ENCODE measurements at places on chromosomes 6 and 20.

GRCh38 chr20:17863577-17864292, 104.9 kb downstream of the SNX5 start:
- no peak for DNase-seq

DNA sequence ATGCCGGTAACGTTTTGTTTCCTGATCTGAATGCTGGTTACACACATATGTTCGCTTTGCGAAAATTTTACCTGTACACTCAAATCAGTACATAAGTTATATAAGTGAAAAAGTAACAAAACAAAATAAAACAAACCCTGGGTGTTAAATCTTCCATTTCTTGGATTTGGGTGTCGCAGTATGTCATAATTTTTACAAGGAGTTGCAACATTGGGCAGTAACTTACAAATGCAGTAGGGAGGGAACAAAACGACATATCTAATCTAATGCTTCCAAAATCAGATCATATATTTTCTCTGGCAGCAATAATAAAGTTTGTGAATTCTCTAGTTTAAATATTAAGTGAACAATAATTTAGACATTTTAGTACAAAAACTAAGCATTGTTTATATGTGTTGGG, 25.2 kb downstream of the SNX14 start:
- no peak for DNase-seq

DNA sequence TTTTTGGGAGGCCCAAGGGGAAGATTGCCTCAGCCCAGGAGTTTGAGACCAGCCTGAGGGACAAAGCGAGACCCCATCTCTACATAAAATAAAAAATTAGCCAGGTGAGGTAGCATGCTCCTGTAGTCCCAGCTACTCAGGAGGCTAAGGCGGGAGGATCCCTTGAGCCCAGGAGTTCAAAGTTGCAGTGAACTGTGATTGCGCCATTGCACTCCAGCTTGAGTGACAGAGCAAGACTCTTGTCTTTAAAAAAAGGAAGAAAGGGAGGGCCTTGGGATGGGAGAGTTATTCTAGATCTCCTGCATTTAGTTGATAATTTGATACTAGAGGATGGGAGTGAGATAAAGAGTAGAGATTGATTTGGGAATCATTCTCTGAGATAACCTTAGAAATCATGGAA, 68.1 kb downstream of the ITCH start:
- no peak for DNase-seq

DNA sequence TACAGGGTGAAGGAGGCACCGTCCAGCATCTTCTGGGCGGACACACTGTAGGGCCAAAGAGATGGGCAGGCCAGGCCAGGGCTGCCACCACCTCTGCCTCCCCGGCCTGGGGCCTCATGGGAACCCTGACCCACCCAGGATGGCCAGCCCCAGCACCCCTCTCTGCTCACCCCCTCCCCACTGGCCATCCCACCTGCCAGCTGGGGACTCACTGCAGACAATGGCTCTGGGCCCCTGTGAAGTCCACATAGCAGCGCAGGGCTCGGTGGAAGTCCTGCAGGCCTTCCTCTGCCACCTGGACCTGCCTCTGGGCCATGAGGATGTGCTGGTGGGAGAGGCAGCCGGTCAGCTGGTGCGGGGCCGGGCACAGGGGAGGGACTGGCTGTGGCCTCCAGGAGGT, 3.6 kb upstream of the C20orf144 start:
- no peak for DNase-seq

DNA sequence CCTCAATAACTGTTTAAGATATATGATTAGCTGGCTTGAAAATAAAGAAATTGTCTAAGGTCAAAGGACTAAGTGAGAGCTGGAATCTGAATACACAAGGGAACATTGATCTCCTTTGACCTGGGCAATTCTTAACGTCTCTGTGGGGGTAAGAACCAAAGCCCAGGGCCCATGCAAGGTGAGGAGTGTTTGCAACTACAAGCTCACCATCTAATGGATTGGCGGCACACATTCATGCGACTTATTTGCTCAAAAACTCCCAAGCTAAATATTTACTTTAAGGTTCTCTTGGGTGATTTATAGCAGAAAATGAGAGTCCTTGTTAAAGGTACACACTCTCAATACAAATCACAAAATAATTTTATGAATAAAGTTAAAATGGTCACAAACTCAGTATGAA, 392.0 kb upstream of the FLRT3 start:
- DNase-seq = no peak

- no peak for DNase-seq
These were observed 6.7 kb downstream of the CCR6 start for GRCh38 chr6:167129562-167129961.

GRCh38 chr6:169250660-169251059, 3.0 kb downstream of the THBS2 start:
- DNase-seq = peak; percentile 67

GRCh38 chr6:96812077-96812703, 25.1 kb downstream of the GPR63 start:
- no peak for DNase-seq

DNA sequence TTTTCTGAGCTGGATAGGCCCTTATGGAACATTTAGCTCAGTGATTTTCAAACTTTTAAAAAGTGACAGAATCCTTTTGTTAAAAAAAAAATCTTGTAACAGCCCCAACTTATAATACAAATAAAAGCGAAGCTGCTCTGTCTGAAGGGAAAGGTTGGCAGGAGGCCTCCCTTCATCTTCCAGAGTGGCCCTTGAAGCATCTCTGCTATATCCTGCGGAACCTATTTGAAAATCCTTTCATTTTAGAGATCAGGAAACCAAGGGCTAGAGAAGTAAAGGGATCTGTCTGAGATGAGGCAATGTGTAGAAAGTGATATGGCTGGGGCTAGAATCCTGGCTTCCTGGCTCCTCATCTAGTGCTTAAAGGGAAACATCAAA, 107.8 kb downstream of the UBE3D start:
- no peak for DNase-seq

- DNase-seq = no peak
These were observed 21.7 kb downstream of the ARMC2 start for GRCh38 chr6:108869876-108870275.

GRCh38 chr20:62163485-62163865, 19.4 kb upstream of the MTG2 start:
- DNase-seq = no peak

DNA sequence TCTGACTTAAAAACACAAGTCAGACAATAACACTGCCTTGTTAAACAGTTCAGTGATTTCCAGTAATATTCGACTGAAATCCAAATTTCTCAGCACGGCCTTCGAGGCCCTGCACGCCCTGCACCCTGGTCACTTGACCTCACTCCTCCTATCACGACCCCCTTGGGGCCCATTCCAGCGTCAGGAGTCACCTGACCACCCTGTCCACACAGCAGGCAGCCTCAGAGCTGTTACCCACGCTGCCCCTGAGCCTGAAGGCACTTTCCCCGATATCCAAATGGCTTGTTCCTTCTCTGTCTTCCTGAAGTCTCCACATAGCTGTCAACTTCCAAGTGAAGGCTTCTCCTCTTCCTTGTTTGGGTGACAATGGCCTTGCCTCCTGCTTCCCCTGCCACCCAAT, 33.1 kb upstream of the SMOC2 start:
- no peak for DNase-seq

GRCh38 chr6:64987066-64987465, 720.0 kb downstream of the EYS start:
- no peak for DNase-seq

GRCh38 chr6:97049253-97050011, 124.9 kb downstream of the KLHL32 start:
- DNase-seq = no peak

DNA sequence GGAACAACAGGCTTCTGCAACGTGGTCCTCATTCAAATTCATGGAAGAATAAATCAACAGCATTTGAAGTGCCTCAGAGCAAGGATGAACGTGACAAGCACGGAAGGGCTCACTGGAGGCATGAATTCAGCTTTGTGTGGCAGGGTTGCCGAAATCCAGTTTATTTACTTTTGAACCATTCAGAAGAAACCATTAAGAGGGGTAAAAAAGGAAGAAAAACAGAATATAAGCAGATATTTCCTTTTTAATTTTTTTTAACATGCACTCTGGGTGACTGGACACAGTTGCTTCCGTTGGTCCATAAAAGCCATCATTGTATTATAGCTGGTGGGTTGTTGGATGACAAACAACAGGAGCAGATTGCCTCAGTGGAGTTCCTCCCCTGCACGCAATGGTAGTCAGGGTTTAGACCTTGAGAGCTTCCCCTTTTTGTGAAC, 17.3 kb upstream of the SNRPB2 start:
- no peak for DNase-seq

DNA sequence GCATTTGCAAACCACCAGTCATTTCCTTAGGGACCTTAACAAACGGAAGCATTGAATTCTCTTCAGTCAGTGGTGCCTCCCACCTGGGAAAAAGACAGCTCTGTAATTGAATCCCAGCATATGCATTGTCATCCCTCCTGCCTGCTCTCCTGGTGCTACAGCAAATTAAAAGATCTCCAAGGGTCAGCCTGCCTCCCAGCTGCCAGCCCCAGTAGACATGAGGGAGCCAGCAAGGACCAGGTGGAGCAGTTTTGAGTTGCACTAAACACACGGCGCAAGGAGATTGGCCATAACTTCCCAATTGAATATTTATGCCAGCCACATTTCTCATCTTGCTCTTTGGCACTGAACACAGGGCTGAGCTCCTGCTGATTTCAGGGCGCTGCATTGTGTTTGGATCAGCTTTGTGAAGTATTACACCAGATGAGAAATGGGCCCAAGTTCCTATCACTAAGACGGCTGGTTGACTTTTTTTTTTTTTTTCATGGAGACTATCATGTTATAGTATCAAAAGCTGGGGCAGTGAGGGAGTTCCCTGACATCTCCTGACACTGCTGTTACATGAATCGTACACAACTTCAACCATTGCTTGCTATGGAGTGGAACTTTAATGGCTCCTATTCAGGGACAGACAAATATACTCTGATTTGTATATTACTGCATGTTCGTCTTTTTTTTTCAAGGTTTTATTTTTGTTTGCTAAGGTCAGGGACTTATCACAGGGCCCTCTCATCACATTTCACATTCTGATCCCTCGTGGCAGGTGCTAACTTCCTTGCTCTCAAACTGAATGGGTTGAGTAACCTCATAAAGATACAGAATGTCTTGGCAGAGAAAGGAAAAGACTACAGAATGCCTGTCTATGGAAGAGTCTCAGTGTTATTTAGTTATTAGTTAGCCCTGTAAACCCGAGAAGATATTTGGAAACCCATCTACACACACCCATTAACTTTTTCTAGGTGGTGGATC, 191.1 kb downstream of the EYA4 start:
- DNase-seq = no peak

GRCh38 chr6:158628542-158628941, 16.0 kb downstream of the DYNLT1 start:
- DNase-seq = no peak

- no peak for DNase-seq
These were observed 159.2 kb upstream of the ARG1 start for GRCh38 chr6:131413831-131414191.

- DNase-seq = no peak
These were observed 84.7 kb downstream of the TRMT6 start for GRCh38 chr20:5865604-5866003.

GRCh38 chr6:158808442-158808833, 10.7 kb downstream of the EZR start:
- DNase-seq = no peak

GRCh38 chr6:112522587-112522986, 175.5 kb downstream of the RFPL4B start:
- no peak for DNase-seq

DNA sequence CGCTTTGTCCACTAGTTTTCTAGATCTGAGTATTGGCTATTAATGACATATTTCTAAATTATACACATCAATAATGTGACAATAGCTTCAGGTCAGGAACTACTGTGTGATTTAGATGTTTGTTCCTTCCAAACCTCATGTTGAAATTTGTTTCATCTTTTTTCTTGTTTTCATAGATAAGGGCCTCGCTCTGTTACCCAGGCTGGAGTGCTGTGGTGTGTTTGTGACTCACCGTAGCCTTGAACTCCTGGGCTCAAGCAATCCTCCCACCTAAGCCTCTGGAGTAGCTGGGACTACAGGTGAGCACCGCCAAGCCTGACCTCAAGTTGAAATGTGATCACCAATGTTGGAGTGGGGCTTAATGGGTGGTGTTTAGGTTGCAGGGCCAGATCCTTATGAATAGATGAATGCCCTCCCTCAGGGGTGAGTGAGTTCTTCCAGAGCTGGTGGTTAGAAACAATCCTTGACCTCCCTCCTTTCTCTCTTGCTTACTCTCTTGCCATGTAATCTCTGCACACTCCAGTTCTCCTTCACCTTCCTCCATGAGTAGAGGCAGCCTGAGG, 5.9 kb upstream of the NQO2 start:
- no peak for DNase-seq

GRCh38 chr6:36546308-36546919, 865 bp downstream of the STK38 start:
- peak; percentile 41 for DNase-seq

DNA sequence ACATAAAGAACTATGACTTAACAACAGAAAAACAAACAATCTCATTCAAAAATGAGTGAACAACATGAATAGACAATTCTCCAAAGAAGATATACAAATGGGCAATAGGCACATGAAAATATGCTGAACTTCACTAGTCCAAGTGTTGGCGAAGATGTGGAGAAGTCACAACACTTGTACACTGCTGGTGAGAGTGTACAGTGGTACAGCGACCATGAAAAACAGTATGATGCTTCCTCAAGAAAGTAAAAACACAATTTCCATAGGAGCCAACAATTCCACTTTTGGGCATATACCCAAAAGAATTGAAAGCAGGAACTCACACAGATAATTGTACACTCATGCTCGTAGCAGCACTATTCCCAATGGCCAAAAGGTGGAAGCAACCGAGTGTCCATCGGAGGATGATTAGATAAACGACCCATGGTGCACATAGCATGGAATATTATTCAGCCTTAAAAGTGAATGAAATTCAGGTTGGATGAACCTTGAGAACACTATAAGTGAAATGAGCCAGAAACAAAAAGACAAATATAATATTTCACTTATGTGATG, 6.6 kb downstream of the HLA-F start:
- DNase-seq = no peak

GRCh38 chr6:81366972-81367371, 385.5 kb downstream of the TENT5A start:
- DNase-seq = no peak

DNA sequence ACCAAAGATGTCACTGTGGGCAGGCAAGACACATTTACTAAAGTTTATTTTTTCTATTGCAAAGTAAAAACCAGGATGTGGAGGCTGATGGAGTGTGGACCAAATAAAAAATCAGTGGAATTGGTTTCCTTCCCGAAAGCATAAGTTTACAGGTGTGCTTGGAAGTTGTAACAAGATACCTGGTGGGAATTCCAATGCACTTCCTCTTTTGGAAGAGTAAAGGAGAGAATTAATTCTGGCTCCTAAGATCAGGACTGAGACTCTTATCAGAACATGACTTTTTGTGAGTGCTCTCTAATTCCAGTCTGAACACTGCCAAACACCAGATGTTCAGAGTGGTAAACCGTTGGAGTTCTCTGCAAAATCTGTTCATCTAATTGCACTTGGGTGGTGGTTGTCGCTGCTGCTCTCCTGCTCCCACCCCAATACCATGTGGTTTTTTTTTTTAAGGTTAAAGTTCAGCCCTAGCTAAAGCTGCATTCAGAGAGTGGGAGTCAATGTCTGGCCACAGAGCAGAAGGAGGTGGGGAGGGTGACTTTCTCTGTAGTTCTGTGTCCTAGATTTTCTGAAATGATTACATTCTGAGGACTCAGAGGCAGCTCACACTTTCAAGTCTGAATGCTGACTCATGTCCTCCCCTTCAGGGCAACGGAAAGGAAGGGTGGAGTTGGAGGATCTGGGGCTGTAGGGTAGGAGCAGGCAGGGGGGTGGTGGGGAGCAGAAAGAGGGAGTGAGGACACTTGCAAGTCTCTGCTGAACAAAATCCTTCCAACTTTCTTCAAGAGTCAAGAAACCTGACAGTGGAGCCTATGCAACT, 275.8 kb upstream of the PRDM1 start:
- DNase-seq = no peak

GRCh38 chr6:36967757-36968156, 13.2 kb downstream of the PI16 start:
- no peak for DNase-seq
